NCI-H524 (cell line): ENCODE measurements at places on chromosomes 7 and 10.

- no peak for DNase-seq
Measured at GRCh38 chr7:128358233-128358632, 3.3 kb downstream of the PRRT4 start.

- DNase-seq, result no peak
Measured at GRCh38 chr10:28505359-28505959, 27.5 kb upstream of the WAC start.

DNA sequence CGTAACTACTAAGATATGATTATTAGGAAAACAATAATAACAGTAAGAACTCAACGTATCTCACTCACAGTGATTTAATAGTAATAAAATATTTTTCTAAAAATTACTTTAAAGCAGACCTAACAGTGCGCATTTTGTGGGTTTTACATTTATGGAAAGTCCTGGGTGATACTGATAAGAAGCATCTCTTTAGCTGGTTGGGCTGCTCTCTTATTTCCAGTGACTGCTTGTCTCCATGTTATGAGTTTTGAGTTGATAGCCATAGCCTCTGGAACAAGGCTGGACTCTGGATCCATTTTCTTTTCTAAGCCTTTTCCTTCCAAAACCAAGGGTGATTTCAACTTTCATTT lies 29.5 kb upstream of the INHBA start:
- no peak for DNase-seq

- DNase-seq, result peak; percentile 17
Measured at GRCh38 chr7:29851487-29851886, 45.2 kb downstream of the WIPF3 start.

GRCh38 chr7:25109276-25109675 lies 15.8 kb downstream of the CYCS start:
- DNase-seq, result no peak

DNA sequence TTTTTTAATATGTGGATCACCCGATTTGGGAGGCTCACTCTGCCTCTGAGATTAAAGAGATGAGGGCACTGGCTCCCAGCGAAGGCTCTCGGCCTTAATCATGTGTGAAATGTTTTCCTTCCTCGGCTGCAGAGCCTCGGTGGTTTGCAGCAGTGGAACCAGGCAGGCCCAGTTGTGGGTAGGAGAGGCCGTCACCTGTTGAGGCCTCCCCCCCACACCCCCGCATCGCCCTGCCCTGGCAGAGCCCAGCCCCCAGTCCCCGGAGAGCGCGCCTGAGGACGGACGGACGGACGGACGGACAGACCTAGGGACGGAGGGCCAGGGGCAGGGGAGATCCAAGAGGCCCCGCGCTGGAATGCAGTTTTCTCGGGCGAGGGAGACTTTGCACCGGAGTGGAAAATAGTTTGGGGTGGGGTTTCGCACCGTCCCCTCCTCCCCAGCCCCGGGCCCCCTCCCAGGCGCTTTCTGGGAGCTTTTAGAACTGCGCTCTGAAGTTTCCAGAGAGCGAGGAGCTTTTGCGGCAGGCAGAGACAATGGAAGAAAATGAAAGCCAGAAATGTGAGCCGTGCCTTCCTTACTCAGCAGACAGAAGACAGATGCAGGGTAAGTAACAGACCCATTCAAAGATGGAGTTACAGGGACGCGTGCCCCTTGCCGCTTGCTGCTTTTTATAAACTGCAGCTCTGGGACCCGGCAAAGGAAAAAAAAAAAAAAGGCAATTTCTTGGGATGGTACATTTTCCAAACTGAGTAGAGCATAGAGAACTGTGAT lies at the start of gene KIAA1217:
Gene KIAA1217 (plus strand): TSS at position 478 of the 771 bp plus-strand sequence. CDS start 56 bp downstream, at position 534.
- peak; percentile 5 for DNase-seq

DNA sequence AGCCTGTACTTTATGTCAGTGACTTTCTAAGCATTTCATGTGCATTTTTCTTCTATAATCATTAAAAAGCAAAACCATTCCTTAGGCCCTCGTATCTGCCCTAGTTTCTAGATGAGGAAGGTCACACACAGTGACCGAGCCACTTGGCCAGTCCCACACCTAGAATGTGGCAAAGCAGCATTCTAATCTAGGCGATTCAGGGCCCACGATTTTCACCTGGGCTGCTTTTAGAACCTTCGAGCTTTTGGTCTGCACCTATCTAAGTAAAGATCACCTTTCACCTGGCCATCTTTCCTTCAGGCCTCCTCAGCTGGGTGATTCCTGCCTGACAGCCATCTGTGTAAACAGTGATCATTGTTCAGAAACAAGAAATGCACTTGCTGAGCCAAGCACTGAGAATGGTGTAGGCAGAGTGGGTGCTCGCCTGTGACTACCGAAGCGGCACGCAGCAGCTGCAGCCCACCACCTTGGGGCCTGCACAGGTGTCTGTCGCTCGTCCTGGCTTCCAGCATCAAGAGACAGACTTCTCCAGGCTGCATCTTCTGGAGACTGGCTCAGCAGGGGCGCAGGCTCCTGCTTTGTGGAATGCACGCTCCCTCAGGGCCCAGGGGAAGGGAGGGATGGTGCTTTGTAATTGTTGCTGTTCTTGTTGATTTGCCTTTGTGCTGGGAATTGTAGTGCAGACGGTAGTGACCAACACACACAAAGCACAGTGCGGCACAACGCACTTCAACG lies 149.0 kb upstream of the INSYN2A start:
- DNase-seq, result no peak

- no peak for DNase-seq
Measured at GRCh38 chr7:28627896-28628295, 215.6 kb downstream of the CREB5 start.
